ENCODE measurements at places on chromosomes 4 and X. TPM values are rescaled to one million over a fixed set of nuclear protein-coding genes. Genes with fewer than 3 reads are reported as not detected.
A peak's percentile ranks its signal among the peaks of the same experiment; 100 is the strongest.

DNA sequence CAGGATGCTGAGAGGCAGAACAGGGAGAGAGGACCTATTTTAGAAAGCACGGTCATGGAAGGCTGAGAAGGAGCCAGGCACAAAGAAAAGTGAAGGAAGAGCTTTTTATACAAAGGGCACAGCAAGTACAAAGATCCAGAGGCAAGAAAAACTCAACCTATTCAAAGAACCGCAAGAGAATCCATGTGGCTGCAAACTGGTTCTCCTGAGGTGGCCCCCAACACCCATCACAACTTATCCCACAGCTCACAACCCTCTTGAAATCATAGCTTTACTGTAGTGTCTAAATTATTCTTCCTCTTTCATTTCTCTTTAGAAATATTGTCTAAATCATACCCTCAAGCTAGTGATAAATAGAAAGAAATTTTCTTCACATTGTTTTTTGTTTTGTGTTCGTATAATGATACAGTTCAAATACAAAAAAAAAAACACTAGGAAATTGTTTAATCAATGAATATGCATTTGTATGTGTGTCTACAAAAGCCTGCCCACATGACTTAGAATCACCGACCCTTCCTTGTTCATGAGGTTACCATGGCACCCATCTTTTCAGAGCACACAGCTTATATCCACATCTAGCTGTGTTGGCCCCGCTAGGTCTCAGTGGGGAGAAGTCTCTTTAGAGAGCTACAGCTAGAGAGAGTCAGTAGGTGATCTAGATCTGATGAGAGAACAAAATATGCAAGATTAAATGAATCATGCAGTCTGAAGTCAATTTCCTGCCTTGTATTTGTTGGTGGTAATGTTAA is 126.9 kb upstream of the DCLK2 start:
- no peak for ATAC-seq

DNA sequence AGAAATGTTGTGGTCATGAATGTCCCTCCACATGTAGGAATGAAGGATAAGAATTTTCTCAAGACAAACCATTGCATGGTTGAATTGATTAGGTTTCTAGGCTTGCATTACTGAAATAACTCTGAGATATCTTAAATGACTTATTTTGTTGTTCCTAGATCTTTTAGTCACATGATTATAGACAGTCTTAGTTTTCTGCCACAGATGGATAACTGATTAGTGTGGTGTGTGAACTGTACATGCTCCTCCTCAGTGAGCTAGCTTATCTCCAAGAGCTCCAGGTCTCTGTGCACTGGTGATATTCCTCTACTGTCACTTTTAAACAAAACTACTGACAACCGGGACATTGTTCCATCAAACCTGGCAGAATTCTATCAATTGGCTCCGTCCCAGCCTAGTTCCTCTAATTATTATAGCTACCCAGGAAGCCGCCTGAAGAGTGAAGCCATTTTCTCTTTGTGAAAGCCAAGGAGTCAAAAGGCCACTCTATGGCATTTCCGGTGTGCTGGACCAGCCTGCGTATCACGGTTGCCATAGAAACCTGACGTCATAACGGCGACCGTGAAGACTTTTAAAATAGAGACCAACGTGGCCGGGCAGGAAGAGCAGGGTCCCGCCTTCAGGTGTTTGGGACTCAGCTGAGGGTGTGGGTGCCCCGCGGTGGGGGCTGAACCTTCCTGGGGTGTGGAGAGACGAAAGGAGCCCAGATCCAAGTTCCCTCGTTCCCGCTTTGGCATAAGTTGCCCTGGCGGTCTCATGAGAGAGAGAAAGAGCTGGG is 28.1 kb downstream of the BEX3 start:
- peak; percentile 83 for ATAC-seq

The GIMD1 gene
- not detected for total RNA-seq

- ATAC-seq = no peak
Observed at GRCh38 chrX:8820910-8821527, 19.8 kb upstream of the FAM9A start.

The GRIA2 gene
- not detected for total RNA-seq

GRCh38 chrX:107731831-107732502 is 43.6 kb downstream of the TSC22D3 start:
- ATAC-seq = no peak

GRCh38 chrX:150156615-150157014 is 206.5 kb upstream of the MAMLD1 start:
- no peak for ATAC-seq

The BEX3 gene
- total RNA-seq = 3.5 TPM

GRCh38 chr4:145567516-145567915 is 51.7 kb upstream of the MMAA start:
- ATAC-seq = no peak

Measured in activated T-helper 17 cell treated with anti-CD3 and anti-CD28 coated beads, Interleukin-2, amount 50 U/mL, for 72 hours (primary cell).